ENCODE measurements at places on chromosomes 2 and 18.

- DNase-seq, result no peak
Measured at GRCh38 chr2:183059561-183059960, 19.0 kb upstream of the DUSP19 start.

DNA sequence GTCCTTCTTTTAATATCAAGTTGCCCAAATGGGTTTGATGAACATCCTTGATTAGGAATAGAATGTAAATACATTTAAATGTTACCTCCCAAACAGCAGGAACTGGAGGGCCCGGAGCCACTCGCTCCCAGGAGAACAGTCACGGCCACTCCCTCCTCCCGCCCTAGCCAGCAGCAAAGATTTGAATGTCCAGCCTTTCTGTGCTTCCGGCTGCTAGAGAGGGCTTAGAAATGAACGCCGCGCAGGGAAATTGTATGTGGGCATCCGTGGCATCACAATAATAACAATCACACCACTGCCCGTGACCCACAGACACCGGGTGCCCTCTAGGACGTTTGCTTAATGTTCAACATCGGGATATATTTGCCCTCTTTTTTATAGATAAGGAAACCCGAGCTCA is 164.9 kb upstream of the SALL3 start:
- DNase-seq, result no peak

- DNase-seq, result no peak
Measured at GRCh38 chr18:13616525-13617035, 109.8 kb downstream of the FAM210A start.

GRCh38 chr2:100136310-100136709 is 6.1 kb downstream of the AFF3 start:
- DNase-seq, result no peak

- no peak for DNase-seq
Measured at GRCh38 chr2:166229678-166230023, 101.8 kb upstream of the SCN1A start.

GRCh38 chr2:75720525-75720924 is 9.8 kb upstream of the GCFC2 start:
- DNase-seq, result no peak

DNA sequence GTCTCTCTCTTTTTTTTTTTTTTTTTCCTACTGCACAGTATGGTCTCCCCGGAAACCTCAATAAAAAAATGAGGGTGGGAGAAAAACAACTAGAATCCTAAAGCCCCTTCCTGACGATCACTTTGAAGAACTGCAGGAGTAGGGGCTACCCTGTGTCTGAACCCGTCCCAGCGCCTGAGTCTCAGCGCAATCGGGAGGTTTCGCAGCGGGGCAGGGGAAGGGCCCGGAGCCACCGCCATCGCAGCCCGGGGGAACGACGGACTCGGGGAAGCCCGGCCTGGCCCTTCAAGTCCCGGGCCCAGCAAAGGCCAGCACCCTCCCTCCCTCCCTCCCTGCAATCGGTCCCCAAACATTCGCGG is 411 bp downstream of the NARS1 start:
- no peak for DNase-seq

DNA sequence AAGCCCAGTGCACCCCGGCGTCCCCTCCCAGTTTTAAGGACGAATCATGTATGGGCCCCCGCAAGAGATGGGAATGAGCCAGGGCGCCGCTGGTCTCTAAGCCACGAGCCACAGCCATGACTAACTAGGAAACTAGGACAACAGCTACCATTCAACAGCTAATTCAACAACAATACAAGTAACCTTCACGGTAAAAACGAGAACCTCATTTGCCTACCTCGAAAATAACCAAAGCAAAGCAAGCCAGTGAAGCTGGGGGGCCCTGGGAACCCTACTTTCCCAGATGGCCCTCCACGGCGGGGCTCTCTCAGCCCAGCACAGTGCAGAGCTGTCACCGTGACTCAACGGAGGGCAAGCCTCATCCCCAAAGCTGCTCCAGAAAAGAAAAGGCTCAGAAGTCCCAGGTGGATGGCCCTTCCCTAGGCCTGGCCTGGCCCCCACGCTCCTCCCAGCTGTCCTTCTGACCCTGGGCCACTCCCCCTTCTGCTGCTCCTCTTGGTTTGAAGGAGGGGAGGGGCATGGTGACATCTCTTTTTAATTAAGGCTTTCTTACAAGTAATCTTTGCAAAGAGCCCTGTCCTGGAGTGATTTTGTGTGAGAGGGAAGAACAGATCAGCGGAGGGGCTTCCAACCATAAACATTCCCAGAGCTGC is 126.3 kb downstream of the HDAC4 start:
- no peak for DNase-seq

GRCh38 chr2:23388294-23388693 is 3.3 kb downstream of the KLHL29 start:
- DNase-seq, result no peak

Data from iPS DF 6.9 (cell line).